Activated naive CD4-positive, alpha-beta T cell treated with anti-CD3 and anti-CD28 coated beads, Interleukin-2, amount 50 U/mL, for 16 hours (primary cell): ENCODE measurements at places on chromosomes 13 and 19.

GRCh38 chr13:80334597-80335260 is 6.2 kb downstream of the SPRY2 start:
- DNase-seq: no peak

GRCh38 chr13:24033527-24034302 is 126.8 kb upstream of the SPATA13 start:
- DNase-seq: no peak

DNA sequence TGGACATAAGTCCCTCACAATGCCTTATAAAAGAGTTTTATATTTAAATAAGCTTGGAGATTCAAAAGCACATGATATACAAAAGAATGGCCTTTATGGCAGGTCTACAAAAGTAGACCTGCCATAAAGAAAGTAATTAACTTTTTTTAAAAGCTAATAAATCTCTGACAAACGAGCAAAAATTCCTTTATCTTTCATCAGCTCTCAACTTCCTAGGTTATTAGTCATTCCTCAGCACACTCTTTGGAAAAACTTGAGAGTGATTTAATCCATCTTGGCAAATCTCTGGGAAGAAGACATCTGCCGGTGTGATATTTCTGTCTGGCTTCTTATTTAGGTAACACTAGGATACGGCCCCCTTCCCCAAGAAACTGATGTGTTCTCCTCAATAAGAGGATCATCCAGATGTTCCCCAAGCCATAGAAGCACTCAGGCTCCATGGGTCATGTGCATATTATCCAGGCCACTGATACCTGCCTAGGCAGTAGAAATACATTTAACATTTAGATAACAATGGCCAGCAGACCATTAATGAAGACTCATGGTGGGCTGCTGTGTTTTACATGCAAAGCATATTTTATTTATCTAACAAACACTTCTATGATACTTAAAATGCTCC is 372.7 kb downstream of the LIG4 start:
- DNase-seq: no peak

- no peak for DNase-seq
Measured at GRCh38 chr13:43354153-43354945, 331.0 kb downstream of the DNAJC15 start.

DNA sequence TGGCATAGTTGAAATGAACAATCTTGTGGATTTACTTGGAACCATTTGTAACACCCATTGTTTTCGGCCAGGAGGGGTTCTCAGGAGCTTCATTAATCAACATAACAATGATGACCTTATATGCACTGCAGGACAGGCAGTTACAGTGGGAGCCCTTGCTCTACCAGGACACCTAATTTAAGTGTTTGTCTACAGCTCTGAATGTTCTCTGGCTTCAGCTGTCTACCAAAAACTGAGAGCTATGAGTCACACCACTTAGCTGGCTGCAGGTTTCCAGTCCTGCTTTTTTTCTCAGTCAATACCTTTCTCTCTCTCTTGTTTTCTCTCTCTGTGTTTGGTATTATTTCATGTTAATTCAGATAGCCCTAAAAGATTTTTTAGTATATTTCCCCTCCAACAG is 105.4 kb upstream of the MBNL2 start:
- DNase-seq: no peak

GRCh38 chr13:82654861-82655855 is 1227.1 kb downstream of the SLITRK1 start:
- DNase-seq: no peak

- DNase-seq: peak; percentile 79
Measured at GRCh38 chr19:35868172-35868822, at the start of gene APLP1. Gene APLP1, plus strand, starts transcription at chr19:35868574. Its CDS starts 63 bp downstream, at chr19:35868637.

- DNase-seq: no peak
Measured at GRCh38 chr13:40644838-40645604, 21.4 kb downstream of the FOXO1 start.

DNA sequence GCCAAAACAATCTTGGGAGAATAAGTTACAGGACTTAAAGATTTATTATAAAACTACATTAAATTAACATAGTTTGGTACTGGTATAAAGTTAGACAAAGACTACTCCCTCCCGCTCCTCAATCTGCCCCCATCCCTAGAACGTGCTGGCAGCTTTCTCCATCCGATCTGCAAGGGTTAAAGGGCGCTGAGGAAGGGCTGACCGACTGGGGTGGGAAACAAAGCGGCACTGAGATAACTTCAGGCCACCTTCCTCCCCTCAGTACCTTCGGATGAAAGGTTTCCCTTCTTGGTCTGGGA is 790 bp upstream of the SUGT1 start:
- DNase-seq: no peak

DNA sequence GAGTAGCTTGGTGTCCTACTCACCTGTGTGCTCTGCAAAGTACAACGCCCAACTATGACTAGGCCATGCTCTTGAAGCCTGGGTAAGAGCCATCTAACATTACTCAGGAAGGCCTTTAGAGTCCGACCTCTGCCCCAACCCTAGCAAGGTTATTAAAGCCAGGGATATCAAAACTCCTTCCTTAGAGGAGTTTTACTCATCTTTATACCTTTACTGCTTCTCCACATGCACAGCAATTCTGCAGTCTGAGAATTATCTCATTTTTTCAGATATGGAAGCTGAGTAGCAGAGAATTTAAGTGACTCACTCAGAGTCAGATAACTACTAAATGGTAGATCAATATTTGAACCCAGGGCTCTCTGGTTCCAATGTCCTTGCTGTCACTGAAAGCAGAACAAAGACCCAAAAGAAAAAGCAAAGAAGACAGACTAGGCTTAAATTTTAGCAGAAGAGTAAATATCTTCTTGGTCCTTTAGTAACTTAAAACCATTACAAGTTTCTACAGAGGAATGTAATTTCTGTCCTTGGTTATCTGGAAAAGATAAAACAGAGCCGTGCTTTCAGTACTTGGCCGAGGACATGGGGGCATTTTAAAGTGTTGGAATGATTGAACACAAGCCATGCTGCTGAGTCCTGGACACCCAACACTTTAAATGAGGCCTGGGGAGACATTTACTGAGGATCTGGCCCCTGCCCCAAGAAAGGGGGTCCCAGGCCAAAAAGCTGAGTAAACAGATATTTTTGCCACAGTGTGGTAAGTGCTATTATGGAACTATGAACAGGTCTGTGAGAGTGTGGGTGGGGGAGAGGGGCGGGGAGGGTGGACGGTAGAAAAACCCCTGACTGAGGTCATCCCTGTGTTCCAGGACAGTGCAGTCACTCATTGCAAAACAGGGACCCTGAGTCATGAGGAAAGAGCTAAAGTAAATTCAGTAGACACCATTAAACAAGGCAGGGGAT is 18.4 kb upstream of the KPNA3 start:
- DNase-seq: no peak

DNA sequence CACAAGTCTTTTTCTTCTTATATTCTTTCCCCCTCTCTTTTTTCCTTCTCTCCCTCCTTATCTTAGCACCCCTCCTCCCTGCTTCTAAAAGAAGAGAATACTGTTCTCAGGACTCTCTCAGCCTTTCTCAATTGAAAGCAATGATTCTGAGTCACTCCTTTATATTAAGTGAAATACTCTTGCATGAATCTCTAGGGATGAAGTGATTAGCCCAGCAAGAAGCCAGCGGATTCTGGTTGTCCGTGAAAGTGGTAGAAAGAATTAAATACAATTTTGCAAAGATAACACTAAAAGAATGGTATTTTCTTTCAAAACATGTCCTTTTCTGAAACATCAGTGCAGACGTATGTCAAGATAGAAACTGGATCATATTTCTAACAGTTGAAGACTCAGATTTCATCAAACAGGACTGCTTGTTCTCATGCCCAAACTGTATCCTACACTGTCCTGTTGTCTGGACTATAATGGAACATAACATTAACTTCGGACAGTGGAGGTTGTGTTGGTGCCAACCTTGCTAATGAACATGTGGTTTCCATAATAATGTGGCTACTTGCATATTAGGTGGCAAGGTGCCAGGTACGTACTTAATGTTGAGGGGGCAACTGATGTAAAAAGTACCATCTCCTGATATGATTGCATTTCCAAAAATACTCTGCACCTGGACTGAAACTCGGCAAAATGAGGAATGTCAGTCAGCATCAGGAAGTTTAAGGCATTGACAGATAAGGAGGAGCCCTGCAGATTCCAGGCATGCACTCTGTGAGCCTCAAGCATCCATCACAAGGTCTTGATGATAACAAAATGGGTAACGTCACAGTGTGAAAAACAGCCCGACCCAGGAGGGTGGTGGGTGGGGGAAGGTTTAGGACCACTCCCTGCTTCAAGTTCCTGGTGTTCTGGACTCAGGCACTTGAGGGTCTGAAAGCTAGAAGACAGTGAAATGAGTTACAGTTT is 357.2 kb downstream of the DLEU7 start:
- no peak for DNase-seq

GRCh38 chr19:50537769-50538230 is 24.1 kb upstream of the ASPDH start:
- peak; percentile 65 for DNase-seq

DNA sequence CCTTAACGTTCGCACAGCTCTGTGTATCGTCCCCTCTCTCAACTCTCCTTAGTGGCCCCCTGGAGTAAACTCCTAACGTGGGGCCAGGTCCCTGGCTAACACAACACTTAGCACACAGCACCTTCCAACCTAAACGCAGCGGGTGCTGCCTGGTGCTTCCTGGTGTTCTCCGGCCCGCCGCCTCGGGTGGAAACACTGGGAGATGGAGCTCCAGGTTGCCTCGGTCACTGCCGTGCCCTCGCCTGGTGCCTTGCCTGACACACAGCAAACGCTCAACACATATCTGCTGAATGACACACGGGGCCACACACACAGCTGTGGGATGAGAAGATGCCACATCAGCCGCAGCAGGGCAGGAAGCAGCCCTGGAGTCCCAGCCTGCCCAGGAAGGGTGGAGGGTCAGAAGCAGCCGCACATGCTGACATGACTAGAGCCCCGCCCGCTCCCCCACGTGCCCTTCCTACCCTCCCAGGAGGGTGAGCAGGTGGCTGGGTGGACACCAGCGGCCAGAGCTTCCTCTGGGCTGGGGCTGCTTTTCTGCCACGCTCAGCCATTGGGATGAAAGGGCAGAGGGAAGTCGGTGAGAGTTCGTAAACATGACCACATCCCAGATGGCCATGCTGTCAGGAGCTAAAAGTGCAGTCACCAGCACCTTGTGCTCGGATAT is 6.6 kb downstream of the PEPD start:
- no peak for DNase-seq

- no peak for DNase-seq
Measured at GRCh38 chr13:51218626-51219025, 3.6 kb upstream of the FAM124A start.

- DNase-seq: peak; percentile 83
Measured at GRCh38 chr19:46614114-46614722, 10.7 kb downstream of the PTGIR start.

DNA sequence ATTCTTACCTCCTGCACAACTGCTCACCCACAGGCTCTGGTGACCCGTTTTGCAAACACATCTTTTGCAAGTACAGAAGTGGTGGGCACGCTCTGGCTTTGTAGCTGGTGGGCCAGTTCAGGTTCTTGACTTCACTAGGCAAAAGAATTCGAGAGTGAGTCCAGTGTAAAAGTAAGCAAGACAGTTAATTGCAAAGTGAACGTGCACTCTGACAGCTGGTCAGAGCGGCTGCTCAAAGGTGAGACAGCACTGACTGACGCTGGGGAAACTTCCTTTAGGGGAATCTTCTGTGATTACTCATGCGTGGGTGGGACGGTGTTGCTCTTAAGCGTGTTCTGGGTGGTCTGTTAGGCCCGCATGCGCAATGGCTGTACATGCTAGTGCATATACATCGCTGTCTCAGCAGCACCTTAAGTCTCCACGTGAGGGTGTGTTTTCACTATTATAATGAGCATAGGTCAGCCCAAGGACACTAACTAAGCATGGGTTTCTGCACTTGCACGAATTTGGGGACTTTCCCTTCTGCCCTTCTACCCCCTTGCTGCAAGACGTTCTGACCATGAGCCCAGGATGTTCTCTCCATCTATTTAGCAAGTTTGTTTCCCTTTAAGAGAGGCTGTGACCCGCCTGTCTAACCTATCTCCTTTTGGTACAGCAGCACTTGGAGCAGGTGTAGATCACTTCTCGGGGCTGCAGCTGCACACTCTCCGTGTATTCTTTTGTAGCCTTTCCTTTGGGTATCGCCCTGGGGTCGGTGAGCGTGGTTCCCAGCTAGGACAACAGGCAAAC is 30.2 kb upstream of the CD33 start:
- no peak for DNase-seq

DNA sequence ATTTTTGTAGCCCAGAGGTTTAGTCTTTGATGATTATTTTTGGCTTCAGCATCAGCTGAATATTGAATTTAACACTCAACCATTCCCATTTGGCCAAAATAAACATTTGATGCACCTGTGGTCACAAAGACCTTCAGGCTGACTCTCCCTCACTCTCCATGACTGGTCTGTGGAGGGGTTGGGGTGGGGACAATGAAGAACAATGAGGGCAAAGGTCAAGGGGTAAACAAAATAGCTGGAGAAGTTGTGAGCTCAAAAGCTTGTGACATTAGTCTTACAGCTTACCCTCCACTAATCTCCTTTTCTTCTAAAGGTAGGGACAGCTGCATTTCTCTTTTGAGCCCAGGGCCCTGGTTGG is 86.9 kb downstream of the SLC15A1 start:
- no peak for DNase-seq

DNA sequence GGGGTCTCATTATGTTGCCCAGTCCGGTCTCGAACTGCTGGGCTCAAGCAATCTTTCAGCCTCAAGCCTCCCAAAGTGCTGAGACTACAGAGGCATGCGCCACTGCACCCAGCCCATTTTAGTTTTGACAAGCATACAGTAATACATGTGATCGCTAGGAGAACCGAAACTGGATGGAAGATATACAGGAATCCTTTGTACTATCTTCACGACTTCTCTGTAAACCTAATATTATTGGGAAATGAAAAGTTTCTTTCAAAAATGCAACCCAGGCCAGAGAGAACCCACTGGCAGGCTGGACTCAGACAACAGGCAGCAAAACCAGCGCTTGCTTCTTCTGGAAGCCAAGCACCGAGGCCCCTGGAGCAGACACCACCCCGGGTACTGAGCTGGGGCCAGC is 9.4 kb downstream of the C19orf12 start:
- DNase-seq: no peak

DNA sequence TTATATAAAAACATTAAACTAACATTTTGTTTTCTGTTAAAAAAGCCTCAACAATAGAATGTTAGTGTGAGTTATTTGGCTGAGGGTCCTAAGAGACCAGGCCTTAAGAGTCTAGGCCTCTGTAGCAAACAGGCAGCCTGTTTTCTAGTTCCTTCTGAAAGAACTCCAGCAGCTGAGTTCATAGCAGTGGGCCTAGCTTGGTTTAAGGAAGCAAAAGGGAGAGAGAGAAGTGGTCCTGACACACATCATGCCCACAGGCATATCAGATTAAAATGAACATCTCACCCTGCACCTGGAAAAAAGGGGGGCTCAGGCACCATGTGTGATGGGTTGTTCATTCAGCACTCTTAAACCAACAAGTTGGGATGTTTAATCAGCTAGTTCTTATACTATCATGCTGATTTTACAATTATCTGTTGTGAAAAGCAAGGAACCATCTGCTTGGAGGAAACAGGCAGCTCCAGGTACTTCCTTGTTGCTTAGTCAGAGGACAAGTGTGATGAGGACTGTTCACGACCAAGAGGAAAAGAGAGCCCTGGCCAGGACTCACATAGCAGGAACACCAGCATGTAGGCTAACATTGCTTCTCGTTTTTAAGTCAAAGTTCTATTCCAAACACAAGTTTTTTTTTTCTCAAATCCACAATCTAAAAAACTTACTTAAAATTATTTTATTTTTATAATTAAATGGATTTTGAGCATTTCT is 81.3 kb upstream of the FRY start:
- DNase-seq: no peak
